Natural killer cell treated with Interleukin-12 subunit alpha and Interleukin-12 subunit beta and Interleukin-15 and Interleukin-18, amount 100 ng/mL, for 72 hours (primary cell): ENCODE measurements at places on chromosomes 13 and 19. TPM values are rescaled to one million over a fixed set of nuclear protein-coding genes. Genes with fewer than 3 reads are reported as not detected.
A peak's percentile ranks its signal among the peaks of the same experiment; 100 is the strongest.

TNFAIP8L1 gene
- total RNA-seq = 10.3 TPM

PRKD2 gene
- 100.0 TPM for total RNA-seq

DNA sequence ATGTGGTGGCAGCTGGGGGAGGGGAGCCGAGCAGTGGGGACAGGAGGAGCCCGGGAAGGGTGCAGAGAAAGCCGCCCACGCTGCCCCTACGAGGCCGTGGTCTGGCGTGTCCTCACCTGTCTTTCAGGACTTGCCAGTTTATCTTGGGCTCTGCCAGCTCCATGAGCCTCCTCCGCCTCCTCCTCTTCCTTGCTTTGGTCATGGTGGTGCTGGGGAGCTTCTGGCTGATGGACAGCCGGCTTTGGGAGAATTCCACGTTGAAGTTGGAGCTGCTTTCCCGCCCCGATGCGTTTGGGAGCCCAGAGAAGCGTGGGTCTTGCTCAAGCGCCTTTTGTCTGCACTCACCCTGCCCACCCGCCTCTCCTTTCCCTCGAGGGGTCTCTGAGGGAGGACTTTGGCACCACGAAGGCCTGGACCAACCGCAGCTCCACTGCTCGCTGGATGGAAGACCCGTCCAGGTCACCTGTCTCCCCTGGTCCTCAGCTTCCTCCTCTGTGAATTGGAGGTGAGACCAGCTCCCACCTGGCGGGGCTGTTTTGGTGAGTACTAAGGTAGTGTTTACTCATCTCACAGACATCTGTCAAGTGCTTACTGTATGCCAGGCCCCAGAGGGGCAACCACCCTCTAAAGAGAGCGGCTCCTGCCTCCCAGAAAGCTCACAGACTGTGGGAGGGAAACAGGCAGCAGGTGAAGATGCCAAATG lies 29.7 kb upstream of the MIER2 start:
- no peak overlapping the region for H3K27ac ChIP-seq
- DNase-seq = no peak
- H3K4me3 ChIP-seq = no peak overlapping the region
- H3K27me3 ChIP-seq = peaks cover 8% of the 10 kb centered on the region

- peak; percentile 15 for DNase-seq
- H3K36me3 ChIP-seq = peaks cover 5% of the 10 kb centered on the region
- H3K27ac ChIP-seq = no peak overlapping the region
These were observed 3.4 kb upstream of the CTU1 start for GRCh38 chr19:51111606-51112005.

N4BP2L1 gene
- total RNA-seq = 14.6 TPM

GRCh38 chr13:103326326-103326725 lies 260.1 kb upstream of the SLC10A2 start:
- no peaks in the 10 kb centered on the region for H3K36me3 ChIP-seq
- H3K4me1 ChIP-seq = no peaks in the 10 kb centered on the region
- no peaks in the 10 kb centered on the region for H3K27me3 ChIP-seq
- DNase-seq = no peak
- H3K27ac ChIP-seq = no peak overlapping the region

DNA sequence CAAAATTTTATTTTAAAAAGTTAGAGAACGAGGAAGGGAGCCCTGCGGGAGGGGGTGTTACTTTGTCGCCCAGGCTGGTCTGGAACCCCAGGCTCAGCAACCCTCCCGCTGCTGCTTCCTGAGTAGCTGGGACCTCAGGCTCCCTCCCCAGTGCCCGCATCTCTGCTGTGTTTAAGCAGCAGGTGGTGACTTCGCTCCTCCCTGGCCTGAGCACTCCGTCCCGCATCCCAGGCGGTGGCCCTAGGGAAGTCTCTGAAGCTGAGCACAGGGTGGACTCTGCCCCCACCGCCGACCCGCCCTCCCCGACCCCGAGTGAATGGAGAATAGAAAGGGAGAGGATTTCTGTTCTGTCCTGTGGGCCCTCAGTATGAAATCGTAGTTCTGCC lies 30.5 kb downstream of the ZNF701 start:
- H3K4me1 ChIP-seq = peaks cover 18% of the 10 kb centered on the region
- peaks cover 38% of the 10 kb centered on the region for H3K36me3 ChIP-seq
- H3K27ac ChIP-seq = peak overlapping the region; percentile 57

GRCh38 chr13:66087269-66087710 lies 1142.8 kb downstream of the PCDH9 start:
- no peak for DNase-seq
- H3K4me3 ChIP-seq = no peak overlapping the region
- H3K36me3 ChIP-seq = no peaks in the 10 kb centered on the region
- H3K27me3 ChIP-seq = no peaks in the 10 kb centered on the region

HCN2 gene
- 0.64 TPM for total RNA-seq

PSG2 gene
- total RNA-seq = not detected

GRCh38 chr13:59398127-59398526 lies 765.6 kb downstream of the DIAPH3 start:
- no peaks in the 10 kb centered on the region for H3K36me3 ChIP-seq
- H3K27ac ChIP-seq = no peak overlapping the region
- H3K4me1 ChIP-seq = no peaks in the 10 kb centered on the region
- DNase-seq = no peak
- H3K27me3 ChIP-seq = no peaks in the 10 kb centered on the region

DNA sequence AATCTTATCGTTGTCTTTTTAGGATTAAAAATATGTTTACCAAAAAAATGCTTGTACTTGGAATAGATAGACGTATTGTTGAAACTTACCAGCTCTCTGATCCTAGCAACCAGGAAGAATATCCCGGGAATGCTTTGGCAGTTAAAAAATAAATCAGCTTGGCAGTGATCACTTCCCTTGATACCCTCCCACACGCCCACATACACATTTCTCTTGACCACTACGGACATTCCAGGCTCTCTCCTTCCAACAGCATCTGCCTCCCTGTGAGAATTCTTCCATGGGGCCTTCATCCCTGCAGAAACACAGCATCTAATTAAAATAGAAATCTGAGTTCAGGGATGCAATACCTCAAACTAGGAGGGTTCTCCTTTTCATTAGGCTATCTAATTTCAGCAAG lies 57.9 kb downstream of the THSD1 start:
- no peak overlapping the region for H3K4me3 ChIP-seq
- H3K36me3 ChIP-seq = no peaks in the 10 kb centered on the region
- no peak overlapping the region for H3K27ac ChIP-seq
- no peaks in the 10 kb centered on the region for H3K4me1 ChIP-seq
- H3K27me3 ChIP-seq = peaks cover 31% of the 10 kb centered on the region
- DNase-seq = no peak

PABPC3 gene
- total RNA-seq = 0.11 TPM

DNA sequence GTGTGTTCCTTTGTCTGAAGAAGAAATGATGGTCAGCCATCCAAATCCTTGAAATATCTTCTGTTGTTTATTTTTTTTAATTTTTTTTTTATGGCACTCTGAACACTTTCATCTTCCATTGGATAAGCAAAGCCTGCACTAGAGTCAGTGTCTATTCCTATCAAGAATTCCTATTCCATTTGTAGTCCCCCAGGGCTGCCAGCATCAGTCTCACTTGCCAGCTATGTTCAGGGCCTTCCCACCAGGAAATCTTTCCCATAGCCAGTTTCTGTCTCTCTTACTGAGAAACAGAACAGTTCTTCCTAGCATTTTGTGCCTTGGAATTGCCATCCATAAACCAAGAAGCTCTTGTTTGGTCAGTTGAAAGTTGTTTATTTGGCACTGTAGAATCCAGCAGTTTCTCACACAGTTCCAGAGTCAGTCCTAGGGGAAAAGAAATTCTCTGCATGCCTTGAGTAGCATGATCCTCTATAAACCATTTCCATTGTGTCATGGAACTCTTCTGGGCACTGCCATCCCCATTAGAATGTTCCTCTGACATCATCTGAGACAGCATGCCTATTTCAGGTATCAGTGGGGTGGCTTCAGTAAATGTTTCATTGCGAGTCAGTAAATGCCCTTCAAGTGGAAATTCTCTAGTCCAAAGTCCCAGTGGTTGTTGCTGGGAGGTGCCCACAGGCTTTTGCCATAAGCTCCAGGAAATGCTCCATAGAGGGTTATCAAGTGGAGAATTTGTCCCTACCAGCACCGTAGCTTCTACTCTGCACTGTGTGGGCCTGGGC lies 18.7 kb upstream of the SPRYD7 start:
- no peak overlapping the region for H3K4me3 ChIP-seq
- DNase-seq = no peak
- no peaks in the 10 kb centered on the region for H3K27me3 ChIP-seq
- peaks cover 8% of the 10 kb centered on the region for H3K36me3 ChIP-seq

DNA sequence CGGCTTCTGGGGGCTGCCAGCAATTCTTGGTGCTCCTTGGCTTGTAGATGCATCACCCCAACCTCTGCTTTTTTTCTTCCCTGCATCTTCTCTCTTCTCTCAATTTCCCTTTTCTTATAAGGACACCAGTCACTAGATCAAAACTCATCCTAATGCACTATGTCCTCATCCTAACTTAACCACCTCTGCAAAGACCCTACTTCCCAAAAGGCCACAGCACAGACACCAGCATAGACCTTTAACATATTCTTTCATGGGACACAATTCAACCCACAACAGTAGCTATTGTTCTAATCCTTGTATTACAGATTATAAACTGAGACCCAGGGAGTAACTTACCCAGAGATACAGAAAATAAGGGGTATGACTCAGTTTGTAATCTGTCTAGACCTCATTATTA lies 47.0 kb downstream of the RUBCNL start:
- peaks cover 12% of the 10 kb centered on the region for H3K36me3 ChIP-seq
- H3K27ac ChIP-seq = peak overlapping the region; percentile 91
- no peaks in the 10 kb centered on the region for H3K27me3 ChIP-seq

CYSLTR2 gene
- 15.8 TPM for total RNA-seq

DNA sequence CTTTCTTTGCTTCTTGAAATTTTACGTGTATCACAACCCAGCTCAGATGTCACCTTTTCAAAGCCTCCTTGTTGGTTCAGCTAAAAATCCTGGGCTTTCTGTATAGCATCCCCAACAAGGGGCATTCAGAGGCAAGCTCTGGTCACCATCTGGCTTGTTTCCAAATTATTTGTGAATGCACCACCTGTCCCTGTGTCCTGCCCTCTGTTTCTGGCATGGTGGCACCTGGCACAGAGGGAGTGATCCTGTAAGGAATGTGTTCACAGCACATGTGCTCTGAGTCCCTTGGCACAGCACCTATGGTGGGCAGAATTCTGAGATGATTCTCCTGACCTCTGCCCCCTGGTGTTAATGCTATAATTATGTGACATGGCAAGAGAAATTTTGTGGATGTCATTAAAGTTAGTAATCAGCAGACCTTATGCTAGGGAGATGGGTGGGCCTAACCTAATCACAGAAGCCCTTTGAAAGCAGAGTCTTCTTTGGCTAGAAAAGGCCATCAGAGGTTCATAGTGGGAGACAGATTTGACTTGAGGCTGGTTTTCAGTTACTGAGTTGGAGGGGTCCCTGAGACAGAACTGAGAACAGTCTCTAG lies 76.3 kb downstream of the ZNF429 start:
- no peak overlapping the region for H3K4me3 ChIP-seq
- H3K36me3 ChIP-seq = no peaks in the 10 kb centered on the region
- DNase-seq = no peak
- H3K27ac ChIP-seq = no peak overlapping the region
- H3K4me1 ChIP-seq = peaks cover 3% of the 10 kb centered on the region

NLRP11 gene
- not detected for total RNA-seq

DNA sequence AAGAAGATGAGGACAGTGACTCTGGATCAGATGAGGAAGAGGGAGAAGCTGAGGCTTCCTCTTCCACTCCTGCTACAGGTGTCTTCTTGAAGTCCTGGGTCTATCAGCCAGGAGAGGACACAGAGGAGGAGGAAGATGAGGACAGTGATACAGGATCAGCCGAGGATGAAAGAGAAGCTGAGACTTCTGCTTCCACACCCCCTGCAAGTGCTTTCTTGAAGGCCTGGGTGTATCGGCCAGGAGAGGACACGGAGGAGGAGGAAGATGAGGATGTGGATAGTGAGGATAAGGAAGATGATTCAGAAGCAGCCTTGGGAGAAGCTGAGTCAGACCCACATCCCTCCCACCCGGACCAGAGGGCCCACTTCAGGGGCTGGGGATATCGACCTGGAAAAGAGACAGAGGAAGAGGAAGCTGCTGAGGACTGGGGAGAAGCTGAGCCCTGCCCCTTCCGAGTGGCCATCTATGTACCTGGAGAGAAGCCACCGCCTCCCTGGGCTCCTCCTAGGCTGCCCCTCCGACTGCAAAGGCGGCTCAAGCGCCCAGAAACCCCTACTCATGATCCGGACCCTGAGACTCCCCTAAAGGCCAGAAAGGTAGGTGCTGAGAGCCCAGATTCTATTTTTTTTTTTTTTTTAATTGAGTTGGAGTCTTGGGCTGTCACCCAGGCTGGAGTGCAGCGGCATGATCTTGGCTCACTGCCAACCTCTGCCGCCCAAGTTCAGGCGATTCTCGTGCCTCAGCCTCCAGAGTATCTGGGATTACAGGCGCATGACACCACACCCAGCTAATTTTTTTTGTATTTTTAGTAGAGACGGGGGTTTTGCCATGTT lies 2.3 kb downstream of the PPP1R15A start:
- DNase-seq = no peak
- peak overlapping the region; percentile 100 for H3K4me3 ChIP-seq
- H3K27ac ChIP-seq = peak overlapping the region; percentile 99
- peaks cover 41% of the 10 kb centered on the region for H3K36me3 ChIP-seq
- H3K4me1 ChIP-seq = peaks cover 49% of the 10 kb centered on the region
- no peaks in the 10 kb centered on the region for H3K27me3 ChIP-seq

SIGLEC14 gene
- total RNA-seq = not detected

DNA sequence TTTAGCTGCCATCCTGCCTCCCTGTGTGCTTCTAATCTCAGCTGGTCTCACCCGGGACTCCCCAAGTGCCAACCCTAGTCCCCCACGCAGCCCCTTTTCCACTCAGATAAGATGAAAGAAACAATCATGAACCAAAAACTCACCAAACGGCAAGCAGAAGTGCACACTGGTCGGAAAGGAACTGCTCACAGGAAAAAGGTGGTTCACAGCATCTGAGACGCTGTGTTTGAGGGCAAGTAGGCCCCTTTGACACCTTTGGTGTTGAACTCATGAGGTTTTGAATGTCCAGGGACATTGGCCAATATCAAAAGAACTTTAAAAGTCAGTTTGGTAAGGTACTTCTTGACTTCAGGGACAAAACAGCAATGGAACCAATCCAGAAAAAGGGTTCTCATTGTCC lies 20.4 kb upstream of the ACOD1 start:
- H3K27ac ChIP-seq = no peak overlapping the region
- no peak overlapping the region for H3K4me3 ChIP-seq
- peaks cover 11% of the 10 kb centered on the region for H3K4me1 ChIP-seq
- peaks cover 5% of the 10 kb centered on the region for H3K36me3 ChIP-seq

DNA sequence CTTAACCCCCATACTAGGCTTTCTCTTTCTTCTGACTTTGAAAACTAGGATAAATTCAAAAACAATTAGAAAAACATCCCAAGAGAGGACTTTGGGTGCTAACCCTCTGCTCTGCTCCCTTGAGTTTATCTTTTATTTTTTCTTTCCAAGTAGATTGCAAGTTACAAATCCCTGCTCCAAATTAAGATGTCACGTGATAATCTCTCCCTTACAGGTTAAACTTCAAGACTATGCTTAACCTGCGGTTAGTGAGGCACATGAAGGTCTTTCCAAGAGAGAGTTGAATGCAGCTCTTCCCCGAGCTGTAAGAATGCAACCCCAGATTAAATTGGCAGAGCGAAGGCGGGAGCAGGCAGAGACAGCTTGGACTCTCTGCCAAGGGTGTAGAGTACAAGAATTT lies 12.2 kb upstream of the ZNF507 start:
- no peaks in the 10 kb centered on the region for H3K4me1 ChIP-seq
- no peak for DNase-seq
- no peak overlapping the region for H3K4me3 ChIP-seq
- no peak overlapping the region for H3K27ac ChIP-seq
- H3K27me3 ChIP-seq = peaks cover 36% of the 10 kb centered on the region

CGB1 gene
- not detected for total RNA-seq

GRCh38 chr13:101594936-101595335 lies 142.5 kb downstream of the ITGBL1 start:
- no peak overlapping the region for H3K4me3 ChIP-seq
- no peaks in the 10 kb centered on the region for H3K36me3 ChIP-seq
- no peaks in the 10 kb centered on the region for H3K4me1 ChIP-seq
- H3K27ac ChIP-seq = no peak overlapping the region

SYCN gene
- total RNA-seq = not detected
